ENCODE measurements at places on chromosomes 11 and 22.

DNA sequence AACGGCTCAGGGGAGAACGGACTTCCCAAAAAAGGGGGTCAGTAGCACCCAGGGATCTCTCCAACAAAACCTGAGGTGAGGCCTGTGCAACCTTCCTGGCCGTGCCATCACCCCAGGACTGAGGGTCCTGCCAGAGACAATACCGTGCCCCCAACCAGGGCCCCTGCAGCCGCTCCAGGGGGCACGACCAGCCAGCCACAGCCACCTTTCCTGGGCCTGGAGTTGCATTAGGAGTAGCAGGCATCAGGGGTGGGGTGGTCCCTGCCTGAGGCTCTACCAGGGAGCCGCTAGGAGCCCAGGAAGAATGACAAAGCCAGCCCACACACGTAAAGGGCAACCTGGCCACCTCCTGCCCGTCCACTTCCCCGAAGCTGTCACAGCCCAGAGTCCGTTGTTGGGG is 137.8 kb downstream of the BRD1 start:
- no peak for DNase-seq

GRCh38 chr11:57514538-57515331 is 767 bp downstream of the SLC43A1 start:
- DNase-seq: no peak

DNA sequence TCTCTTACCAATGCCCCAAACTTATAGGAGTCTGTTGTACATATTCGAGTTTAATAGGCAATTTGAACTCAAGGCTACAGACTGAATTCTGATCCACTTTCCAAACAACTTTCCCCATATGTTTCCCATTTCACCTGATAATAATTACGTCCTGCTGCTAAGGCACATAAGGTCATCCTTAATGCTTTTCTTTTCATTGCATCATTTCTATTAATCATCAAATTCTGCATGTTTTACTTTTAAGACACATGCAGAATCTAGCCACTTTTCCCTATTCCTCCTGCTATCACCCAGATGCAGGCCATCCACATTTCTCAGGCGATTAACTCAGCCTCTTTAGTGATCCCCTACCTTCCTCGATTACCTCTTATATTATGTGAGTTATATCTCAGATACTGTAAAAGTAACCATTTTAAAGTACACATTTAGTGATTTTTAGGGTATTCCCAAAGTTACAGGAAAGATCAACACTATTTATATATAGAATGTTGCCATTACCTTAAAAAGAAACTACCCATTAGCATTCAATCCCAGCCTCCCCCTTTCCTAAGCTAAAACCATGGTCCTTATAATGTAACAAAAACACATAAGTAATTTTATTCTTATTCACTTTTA is 14.9 kb downstream of the XKR3 start:
- DNase-seq: no peak

- no peak for DNase-seq
These were observed 102.6 kb downstream of the ALX4 start for GRCh38 chr11:44207292-44207691.

DNA sequence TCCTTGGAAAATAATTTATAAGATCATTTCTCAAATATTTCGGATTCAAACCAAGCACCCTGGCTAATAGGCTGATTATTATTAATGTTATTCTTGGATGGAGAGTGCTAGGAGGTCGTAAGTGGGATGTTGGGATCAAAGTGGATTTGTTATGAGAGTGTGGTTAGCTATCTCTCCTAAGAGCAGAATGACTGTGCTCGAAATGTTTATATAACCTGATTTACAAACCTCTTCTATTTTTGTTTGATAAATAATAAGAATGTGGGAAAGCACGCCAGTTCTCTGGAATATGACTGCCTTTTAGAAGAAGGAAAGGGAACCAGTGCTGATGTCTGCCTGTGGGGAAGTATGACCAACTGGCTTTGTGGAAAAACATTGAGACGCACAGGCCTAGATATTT is 527.5 kb downstream of the NTM start:
- no peak for DNase-seq

Measured in activated CD8-positive, alpha-beta memory T cell treated with anti-CD3 and anti-CD28 coated beads for 4 hours (primary cell).